Stimulated activated CD8-positive, alpha-beta memory T cell treated with anti-CD3 and anti-CD28 coated beads, Interleukin-2, amount 100 ng/mL, for 1 hour (primary cell): ENCODE measurements at places on chromosomes 5 and 9.

- no peak for DNase-seq
These were observed 73.1 kb downstream of the COL15A1 start for GRCh38 chr9:99016681-99017387.

DNA sequence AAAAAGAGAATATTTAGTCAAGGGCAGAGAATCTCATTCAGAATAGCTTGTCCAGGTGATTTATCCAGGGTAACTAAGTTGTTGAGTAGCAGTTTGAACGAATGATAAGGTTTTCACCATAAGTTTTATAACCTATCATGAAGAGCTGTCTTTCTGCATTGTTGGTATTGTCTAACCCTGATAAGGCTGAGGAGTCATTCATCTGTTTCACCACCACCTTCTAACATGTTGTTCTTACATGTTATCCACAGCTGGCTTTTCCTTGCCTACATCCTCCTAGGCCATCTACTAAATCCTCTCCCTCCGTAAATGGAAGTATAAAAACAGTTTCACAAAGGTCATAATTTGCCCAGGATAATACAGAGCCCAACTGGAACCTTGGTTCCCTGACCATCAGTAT, 24.1 kb downstream of the ZNF462 start:
- no peak for DNase-seq

GRCh38 chr5:141100243-141100805, at the start of gene PCDHB3:
Gene PCDHB3, plus strand, starts transcription at chr5:141100473. Its CDS starts 177 bp downstream, at chr5:141100650.
- no peak for DNase-seq

- DNase-seq, result no peak
These were observed 29.2 kb downstream of the IRX4 start for GRCh38 chr5:1853531-1853930.

DNA sequence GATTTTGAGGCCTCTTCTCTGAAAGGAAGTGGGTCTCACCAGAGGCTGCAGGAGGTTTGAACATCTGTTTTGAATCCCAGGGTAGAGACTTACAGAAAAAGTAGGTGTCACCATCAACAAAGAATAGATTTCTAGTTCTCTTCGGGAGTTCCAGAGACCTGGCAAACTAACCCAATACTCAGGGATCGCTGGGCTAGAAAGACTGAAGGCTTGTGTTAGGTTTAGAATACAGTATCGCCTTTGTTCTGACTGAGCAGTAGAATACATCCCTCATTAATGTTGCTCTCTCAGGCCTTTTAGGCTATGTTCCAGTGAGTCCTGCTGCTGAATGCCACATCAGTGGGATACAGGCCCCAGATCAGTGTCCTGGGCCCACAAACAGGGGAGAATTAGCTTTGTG, 27.2 kb downstream of the RUSC2 start:
- no peak for DNase-seq
